ENCODE measurements at places on chromosomes 16 and 17. TPM values are rescaled to one million over a fixed set of nuclear protein-coding genes. Genes with fewer than 3 reads are reported as not detected.

The VAC14 gene
- total RNA-seq = 66.8 TPM

The TENT4B gene
- total RNA-seq = 15.1 TPM

The ELMO3 gene
- total RNA-seq = 24.8 TPM

The MVP gene
- 247 TPM for total RNA-seq

DNA sequence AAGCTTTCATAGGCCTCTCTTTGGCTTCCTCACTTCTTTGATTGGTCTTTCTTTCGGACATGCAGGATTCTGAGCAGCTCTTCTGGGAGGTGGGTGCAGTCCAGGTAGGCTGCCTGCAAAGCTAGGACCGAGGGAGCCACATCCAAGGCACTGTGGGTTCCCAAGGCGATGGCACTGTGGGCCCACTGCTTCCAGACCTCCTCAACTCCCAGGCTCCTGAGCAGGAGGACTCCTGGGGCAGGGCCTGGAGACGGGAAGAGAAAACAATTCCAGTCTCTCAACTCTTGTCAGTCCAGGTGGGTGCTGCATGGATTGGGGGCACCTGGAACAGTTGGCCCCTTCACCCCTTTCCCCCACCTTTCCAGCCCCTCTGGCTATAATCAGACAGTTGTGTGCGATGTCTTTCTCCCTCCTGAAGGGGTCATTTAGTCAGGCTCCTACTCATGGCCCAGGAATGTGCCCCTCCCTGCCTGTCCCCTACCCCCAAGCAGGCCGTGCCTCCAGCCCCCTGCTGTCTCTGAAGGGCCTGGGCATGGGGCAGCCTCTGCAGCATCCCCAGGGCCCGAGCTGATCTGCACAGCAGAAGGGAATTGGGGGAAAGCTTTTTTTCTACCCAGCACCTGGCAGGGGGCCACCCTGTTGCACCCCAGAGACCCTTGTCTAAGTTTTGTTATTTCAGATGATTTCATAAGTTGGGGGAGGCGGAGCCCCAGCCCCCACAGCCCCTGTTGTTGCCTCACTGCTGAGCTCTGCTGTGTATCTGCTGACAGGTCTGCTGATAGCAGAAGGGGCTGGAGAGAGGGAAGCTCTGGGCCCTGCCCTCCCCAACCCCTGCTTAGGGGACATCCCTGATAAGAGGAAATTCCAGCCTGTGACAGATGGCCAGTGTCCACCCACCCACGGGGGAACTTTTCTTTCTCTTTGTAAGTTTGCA is 330.3 kb downstream of the SEC14L1 start:
- H3K4me3 ChIP-seq = no peak overlapping the region
- peaks cover 21% of the 10 kb centered on the region for H3K4me1 ChIP-seq
- H3K36me3 ChIP-seq = no peaks in the 10 kb centered on the region
- DNase-seq = no peak
- peak overlapping the region; percentile 74 for H3K27ac ChIP-seq

DNA sequence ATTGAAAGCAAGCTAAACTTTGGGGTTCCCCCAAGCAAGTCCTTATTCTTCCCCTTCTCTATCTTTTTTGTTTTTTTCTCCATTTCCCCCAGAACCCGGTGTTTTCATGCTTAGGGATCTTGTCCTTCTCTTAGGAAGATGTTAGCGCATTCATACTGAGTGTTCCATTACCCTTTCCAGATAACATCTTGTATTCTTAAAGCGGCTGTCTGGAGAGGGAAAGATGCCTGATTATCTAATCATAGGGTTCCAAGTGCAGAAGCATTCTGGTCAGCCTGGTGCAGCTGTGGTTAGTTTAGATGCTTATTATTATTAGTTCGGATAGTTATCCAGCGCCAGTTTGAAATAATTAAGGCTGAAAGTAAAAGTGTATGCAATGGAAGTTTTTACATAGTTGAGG is 2.0 kb downstream of the TOM1L1 start:
- DNase-seq = no peak
- no peaks in the 10 kb centered on the region for H3K36me3 ChIP-seq
- peaks cover 13% of the 10 kb centered on the region for H3K4me1 ChIP-seq
- no peak overlapping the region for H3K4me3 ChIP-seq
- no peaks in the 10 kb centered on the region for H3K27me3 ChIP-seq

GRCh38 chr16:711548-712320 is 3.2 kb upstream of the METRN start:
- H3K36me3 ChIP-seq = no peaks in the 10 kb centered on the region
- H3K27me3 ChIP-seq = peaks cover 10% of the 10 kb centered on the region
- peak; percentile 48 for DNase-seq
- no peak overlapping the region for H3K4me3 ChIP-seq

- no peak for DNase-seq
- no peaks in the 10 kb centered on the region for H3K27me3 ChIP-seq
- no peak overlapping the region for H3K27ac ChIP-seq
These were observed 1.3 kb downstream of the PRPSAP2 start for GRCh38 chr17:18859256-18859655.

DNA sequence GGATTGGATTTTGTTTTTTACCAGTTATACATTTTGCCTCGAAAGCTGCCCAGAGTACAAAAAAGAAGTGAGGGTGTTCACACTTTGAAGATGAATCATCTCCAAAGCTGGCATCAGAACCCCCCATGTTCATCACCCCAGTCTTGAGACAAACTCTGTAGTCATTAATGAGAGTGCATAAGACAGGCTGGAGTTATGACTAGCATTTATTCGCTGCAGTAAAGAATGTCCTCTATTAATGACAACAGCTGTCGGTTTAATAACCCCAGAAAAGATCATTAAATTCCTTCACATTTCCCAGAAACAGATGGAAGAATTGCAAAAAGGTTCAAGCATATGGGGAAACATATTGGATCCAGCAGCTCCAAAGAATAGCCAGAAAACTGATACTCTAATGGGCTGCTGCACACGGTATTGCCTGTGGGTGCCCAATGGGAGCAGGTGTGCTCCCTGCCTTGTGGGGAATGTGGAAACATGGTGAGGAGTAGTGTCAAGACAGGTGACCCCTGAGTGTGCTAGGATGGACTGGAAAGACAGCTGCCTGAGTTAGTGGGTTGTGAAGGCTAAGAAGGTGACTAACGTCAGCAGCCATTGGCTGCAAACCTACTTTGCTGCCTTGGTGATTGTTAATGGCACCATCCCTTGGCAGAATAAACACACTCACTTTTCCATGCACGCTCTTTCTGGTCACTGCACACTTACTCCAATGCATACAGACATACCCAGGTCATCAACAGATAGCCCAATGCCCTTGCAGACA is 81.9 kb downstream of the AIPL1 start:
- no peaks in the 10 kb centered on the region for H3K36me3 ChIP-seq
- no peak for DNase-seq
- no peaks in the 10 kb centered on the region for H3K4me1 ChIP-seq
- no peak overlapping the region for H3K4me3 ChIP-seq

DNA sequence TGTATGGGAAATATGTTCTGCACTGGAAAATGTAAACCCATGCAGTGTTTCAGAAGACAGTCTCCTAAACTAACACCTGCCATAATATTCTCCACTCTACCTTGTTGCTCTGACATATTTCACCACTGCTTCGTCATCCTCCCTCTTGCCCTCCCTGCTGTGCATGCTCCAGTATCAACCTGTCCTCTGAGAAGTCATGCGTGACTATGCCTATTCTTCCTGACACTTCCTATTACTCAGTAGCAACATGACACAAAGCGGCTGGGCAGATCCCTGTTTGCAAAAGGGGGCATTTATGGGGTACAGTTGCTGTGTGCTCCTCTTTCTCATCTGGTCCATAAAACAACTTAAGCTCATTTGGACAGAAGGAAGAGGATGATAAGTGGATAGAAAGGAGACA is 805.6 kb upstream of the EEF2KMT start:
- H3K27me3 ChIP-seq = no peaks in the 10 kb centered on the region
- DNase-seq = no peak
- H3K4me1 ChIP-seq = no peaks in the 10 kb centered on the region
- H3K36me3 ChIP-seq = no peaks in the 10 kb centered on the region
- H3K4me3 ChIP-seq = no peak overlapping the region

DNA sequence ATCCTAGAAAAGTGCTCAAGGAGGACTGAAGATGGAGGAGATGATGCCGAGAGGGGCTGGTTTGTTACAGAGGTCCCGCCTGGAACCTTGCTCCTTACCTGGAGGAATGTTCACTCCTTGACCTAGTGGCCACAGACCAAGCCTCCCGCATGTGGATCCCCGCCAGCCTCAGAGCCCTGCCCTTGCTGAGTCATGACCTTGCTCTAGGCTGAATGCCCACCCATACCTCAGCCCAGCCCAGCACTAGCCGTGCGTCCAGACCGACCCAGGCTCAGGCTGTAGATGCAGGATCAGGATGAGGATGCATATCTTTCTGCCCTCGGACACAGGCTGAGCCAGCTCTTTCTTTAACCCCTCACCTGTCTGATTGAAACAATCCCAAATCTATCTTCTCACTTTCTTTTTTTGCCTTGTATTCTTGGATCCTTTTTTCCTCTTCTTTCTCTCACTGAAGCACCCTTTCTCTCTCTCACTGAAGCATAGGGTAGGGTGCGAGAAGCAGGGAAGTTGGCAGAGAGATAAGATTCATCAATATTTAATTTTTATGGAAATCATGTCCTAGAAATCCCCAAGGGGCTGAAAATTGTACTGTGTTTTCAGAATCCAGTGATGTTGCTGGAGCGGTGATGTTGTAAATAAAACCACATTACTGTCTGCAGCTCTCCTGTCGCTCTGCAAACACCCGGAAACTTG is 34.9 kb downstream of the WSCD1 start:
- no peak overlapping the region for H3K4me3 ChIP-seq
- DNase-seq = no peak
- H3K27ac ChIP-seq = no peak overlapping the region

DNA sequence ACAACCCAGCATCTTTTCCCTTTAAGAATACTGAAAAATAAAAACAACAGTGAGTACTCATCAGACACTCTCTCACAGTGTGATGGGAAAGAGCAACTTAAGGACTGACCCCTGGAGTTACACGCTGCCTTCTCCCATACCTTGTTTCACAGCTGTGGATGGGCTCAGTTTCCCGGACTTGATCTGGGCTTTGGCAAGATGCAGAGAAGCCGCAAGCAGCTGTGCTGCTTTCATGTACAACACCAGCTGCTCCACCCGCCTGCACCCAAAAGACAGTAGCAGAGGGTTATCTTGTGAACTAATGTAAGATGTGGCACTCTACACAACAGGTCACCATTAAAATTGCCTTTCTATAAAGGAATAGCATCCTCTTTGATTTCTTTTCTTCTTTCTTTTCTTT is 32.7 kb upstream of the ALDH3A1 start:
- no peak for DNase-seq
- H3K27me3 ChIP-seq = no peaks in the 10 kb centered on the region
- no peaks in the 10 kb centered on the region for H3K4me1 ChIP-seq
- H3K36me3 ChIP-seq = no peaks in the 10 kb centered on the region

DNA sequence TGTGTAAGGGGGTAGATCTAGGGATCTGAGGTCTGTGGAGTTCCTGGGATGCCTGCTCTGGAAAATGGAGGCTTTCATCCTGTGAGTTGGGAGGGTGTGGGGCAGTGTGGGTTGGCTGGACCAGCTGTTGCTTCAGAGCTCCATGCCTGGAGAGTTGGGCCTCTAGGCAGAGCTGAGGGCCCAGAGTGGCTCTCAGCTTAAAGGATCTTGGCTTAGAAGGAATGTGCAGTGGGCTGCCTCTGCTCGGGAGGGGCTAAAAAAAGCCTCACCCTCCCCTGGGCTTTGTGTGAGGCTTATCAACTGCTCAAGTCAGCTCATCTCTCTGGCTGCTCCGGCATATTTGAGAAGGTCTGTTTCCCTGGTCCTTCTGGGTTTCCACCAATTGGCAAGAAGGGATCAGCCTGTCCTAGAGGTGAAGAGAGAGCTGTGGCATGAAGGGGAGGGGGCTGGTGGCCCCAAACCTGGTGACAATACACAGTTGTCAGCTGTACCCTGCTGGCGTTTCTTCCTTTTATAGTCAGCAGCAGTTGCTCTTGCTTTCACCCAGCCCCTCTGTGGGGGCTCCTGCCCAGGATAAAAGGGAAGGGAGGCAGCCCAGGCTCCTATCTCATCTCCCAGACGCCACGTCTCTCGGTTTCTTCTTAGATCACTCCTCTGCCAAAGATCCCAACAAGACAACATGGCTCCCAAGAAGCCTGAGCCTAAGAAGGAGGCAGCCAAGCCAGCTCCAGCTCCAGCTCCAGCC is at the start of gene MYL4:
Gene MYL4 (plus strand): TSS at position 605 of the 745 bp plus-strand sequence. CDS start 75 bp downstream, at position 680.
- no peak within 1 kb of the TSS for H3K4me3 ChIP-seq
- no peaks in the 10 kb centered on the region for H3K4me1 ChIP-seq
- DNase-seq = no peak
- no peak within 1 kb of the TSS for H3K27ac ChIP-seq
- no peaks in the 10 kb centered on the region for H3K36me3 ChIP-seq

DNA sequence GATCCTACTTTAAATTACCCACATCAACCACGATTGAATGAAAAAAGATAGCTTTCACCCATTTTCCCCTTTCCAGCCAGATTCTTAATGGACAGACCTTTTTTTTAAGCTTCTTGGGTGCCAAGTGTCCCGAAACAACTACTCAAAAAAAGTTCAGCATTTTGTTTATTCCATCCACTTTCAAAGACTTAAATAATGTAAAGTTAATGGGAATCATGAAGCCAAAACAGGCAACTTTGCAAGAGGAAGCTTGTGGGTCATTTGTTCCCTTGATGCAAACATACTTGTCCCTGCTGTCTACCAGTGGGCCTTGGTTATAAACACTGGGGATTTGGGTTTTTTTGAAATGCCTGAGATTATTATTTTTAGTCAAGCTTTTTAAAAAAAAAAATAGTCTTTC is 414.0 kb upstream of the PSMD7 start:
- H3K4me1 ChIP-seq = no peaks in the 10 kb centered on the region
- no peak overlapping the region for H3K27ac ChIP-seq
- no peaks in the 10 kb centered on the region for H3K27me3 ChIP-seq
- no peak overlapping the region for H3K4me3 ChIP-seq
- no peak for DNase-seq
- no peaks in the 10 kb centered on the region for H3K36me3 ChIP-seq

- DNase-seq = no peak
These were observed 124.3 kb downstream of the SOCS1 start for GRCh38 chr16:11131706-11132105.

DNA sequence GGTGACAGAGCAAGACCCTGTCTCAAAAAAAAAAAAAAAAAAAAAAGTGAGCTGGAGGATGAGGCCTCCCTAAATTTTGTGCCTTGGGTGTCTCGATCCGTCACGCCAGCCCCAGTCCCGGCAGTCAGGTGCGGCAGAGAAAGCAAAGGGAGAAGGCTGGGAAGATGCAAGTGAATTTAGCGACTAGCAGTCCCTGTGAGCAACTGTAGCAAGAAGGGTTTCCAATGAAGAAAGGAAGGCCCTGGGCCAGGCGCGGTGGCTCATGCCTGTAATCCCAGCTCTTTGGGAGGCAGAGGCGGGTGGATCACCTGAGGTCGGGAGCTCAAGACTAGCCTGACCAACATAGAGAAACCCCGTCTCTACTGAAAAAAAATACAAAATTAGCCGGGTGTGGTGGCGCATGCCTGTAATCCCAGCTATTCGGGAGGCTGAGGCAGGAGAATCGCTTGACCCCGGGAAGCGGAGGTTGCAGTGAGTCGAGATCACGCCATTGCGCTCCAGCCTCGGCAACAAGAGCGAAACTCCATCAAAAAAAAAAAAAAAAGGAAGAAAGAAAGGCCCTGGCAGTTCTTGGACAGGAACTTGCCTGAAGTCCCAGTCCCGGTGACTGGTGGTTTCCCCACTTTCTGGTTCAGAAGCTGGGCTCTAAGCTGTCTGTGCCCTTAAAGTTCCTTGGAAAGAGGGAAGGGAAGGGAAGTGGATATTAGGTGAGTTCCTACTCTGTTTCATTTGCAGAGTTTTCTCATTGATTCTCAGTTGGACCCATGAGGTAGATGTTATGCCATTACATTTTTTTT is 1.8 kb upstream of the QPRT start:
- H3K27ac ChIP-seq = no peak overlapping the region
- no peak for DNase-seq
- no peaks in the 10 kb centered on the region for H3K27me3 ChIP-seq
- H3K36me3 ChIP-seq = no peaks in the 10 kb centered on the region
